ENCODE measurements at places on chromosomes 13 and 19.

DNA sequence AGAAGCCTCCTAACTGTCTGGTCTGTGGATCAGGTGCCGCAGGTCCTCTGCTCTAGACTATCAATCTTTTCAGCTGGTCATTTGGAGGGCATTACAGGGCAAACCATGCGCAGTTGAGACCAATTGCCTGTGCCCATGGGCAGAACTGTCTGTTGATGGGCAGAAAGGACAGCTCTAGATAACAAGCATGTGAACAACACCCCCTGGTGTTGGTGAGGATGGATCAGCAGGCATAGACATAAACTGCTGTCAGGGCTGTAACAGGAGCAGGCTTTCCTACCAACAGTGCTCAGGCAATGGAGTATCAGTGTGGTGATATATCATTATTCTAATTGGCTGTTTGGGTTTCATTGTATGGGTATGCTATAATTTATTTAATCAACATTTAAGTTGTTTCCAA lies 104.7 kb upstream of the KL start:
- no peak for DNase-seq

GRCh38 chr19:35105411-35106290 lies 10.0 kb upstream of the FXYD3 start:
- no peak for DNase-seq

- no peak for DNase-seq
Measured at GRCh38 chr13:89695343-89696257, 1651.9 kb upstream of the MIR17HG start.

DNA sequence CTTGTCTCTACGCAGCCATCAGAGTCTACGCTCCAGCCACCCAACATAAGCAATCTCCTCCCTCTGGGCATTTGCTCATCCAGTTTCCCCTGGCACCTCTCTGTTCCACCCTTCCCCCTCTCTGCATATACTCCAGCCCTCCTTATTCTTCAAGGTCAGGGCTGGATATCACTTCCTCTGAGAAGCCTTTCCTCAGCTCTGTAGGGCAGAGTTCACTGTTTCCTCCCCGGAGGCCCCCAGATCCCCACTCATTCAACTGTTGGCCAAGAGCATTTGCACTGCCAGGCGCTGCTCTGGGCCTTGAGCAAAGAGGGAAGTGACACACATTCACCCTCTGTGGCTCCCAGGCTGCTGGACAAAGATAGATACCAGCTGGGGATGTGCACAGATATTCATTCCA lies 3.3 kb downstream of the FCGRT start:
- DNase-seq = no peak

- no peak for DNase-seq
Measured at GRCh38 chr19:12237143-12237839, 57.4 kb downstream of the ZNF44 start.

GRCh38 chr19:57830071-57830602 lies at the start of gene ZNF587B:
TSS of gene ZNF587B (plus strand) at chr19:57830299. CDS start at chr19:57830529, 230 bp downstream.
- DNase-seq = no peak

- no peak for DNase-seq
Measured at GRCh38 chr13:84433024-84433423, 550.8 kb upstream of the SLITRK1 start.

DNA sequence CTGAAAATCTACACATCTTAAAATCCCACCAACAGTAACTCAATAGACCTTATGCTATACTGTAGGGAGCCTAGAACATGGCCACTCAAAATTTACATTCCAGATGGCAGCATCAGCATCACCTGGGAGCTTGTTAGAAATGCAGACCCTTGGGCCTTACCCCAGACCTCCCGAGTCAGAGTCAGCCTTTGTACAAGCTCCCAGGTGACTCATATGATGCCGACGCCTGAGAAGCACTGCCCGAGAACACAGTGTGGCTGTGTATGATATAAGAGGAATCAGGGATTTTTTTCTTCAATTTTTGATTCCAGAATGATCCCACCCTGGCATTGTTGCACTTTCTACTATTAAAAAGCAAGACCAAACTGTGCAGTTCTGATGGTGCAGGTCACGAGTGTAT lies 35.9 kb upstream of the CNMD start:
- no peak for DNase-seq

GRCh38 chr13:99528547-99528946 lies 27.3 kb downstream of the TM9SF2 start:
- no peak for DNase-seq

GRCh38 chr13:110507678-110508381 lies 53.7 kb downstream of the RAB20 start:
- no peak for DNase-seq

DNA sequence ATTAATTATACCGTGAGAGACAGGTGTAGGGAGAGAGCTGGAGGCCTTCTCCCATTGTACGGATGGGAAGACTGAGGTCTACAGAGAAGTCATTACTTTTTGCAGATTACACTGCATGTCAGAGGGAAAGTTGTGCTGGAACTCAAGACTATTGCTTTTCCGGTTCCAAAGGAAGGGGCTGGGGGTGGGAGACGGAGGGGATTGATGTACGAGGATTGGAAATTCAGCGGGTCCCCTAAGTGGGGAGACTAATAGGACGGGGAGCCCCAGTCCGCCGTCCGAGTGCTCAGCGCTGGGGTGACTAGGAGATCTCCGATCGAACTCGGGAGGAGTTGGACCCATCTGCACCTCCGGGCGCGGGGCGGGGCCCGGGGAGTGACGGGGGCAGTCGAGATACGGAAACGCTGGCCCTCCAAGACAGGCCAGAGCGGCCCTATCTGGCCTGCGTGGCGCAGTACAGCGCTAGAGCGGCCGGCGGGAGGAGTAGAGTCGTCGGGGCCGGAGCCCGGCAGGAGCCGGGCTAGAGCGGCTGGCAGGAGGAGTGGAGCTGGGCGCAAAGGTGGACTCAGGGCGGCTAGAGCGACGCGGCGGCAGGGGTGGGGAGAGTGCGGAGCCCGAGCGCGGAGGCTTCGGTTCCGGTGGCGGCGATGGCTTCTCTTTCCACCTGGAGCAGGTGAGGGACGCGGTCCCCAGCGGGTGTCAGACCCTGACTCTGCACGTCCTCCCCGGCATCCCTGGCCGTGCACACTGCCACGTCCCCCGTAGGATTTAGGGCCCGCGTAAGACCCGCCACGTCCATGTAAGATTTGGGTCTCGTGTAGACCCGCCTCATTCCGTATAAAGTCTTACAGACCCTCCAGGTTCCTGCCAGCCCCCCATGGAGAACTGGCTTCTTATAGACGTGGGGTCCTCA lies 1.1 kb downstream of the ARHGEF1 start:
- DNase-seq = peak; percentile 75

- no peak for DNase-seq
Measured at GRCh38 chr19:21604951-21605476, 99.6 kb downstream of the ZNF429 start.

DNA sequence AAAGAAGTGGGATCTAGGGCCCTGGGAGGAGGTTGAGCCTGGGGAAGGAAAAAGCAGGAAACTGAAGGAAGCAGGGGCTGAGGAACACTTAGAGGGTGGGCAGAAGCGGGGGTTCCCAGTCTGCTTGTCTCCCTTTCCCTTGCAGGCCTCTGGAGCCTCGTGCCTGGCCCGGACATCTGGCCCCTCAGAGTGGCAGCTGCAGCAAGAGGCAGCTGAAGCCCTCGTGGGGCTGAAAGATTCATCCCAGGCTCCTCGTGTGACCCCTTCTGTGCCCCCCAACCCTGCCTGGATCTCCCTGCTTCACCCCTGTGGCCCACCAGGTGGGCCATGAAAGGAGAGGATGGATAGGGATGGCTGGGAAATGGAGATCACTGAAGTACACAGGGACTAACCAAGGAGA lies 5.5 kb downstream of the DMRTC2 start:
- DNase-seq = no peak

GRCh38 chr13:38849315-38849714 lies 141.3 kb downstream of the STOML3 start:
- DNase-seq = no peak

DNA sequence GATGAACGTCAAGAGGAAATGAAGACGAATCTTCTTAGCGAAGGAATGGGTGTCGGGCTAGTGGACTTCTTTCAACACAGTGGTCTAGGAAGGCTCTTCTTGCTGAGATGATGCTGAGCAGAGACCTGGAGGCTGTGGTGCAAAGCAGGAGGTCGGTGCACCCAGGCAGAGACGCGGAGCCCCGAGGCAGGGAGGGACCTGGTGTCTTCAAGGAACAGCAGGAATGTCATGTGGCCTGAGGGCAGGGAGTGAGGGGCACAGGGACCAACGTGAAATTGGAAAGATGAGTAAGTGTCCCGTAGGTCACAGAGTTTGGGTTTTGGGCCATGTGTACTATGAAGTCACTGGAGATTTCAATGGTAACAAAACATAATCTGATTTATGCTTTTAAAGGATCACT lies 11.4 kb upstream of the CDC42EP5 start:
- no peak for DNase-seq

- DNase-seq = no peak
Measured at GRCh38 chr19:54817670-54818536, 1.6 kb downstream of the KIR3DL1 start.

GRCh38 chr19:5932146-5932545 lies 18.1 kb downstream of the CAPS start:
- DNase-seq = no peak

DNA sequence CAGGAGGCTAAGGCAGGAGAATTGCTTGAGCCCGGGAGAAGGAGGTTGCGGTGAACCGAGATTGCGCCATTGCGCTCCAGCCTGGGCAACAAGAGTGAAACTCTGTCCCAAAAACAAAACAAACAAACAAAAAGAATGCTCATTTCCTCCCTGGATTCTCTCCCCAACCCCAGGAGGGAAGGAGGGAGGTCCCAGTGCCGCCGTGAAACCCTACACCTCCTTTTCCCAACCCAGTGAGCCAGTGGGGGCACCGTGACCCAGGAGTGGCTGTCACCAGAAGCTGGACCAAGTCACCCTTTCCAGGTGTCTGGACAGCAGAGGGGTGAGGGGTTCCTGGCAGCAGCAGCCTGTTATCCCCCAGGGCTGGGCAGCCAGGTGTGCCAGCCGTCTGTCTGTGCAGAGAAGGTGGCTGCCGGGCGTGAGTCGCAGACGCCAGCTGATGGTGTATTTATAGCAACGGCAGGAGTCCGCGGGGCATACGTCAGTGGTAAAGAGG lies 23.5 kb downstream of the NFIC start:
- DNase-seq = no peak

GRCh38 chr19:37955986-37956385 lies 49.0 kb downstream of the SIPA1L3 start:
- no peak for DNase-seq

GRCh38 chr19:7515645-7516151 lies at the start of gene ZNF358:
TSS of gene ZNF358 (plus strand) at chr19:7516103. CDS start at chr19:7519243, 3,140 bp downstream.
- no peak for DNase-seq

DNA sequence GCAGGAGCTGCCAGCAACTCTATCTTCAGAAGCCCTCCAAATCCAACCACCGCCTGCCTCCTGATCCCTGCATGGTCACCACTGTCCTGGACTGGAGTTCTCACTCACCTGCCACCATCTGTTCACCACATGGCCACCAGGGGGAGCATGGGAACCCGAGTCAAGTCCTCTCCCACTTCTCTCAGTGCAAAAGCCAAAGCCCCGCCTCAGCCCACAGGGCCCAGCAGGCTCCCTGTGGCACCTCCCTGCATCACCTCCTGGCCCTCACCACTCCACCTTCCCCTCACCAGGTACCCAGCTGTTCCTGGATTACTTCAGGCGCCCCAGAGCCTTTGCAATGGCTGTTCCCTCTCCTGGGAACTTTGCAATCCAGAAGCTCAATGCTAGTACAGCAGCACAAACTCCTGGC lies 5.3 kb downstream of the DHPS start:
- DNase-seq = peak; percentile 57

GRCh38 chr19:3599776-3600187 lies 6.9 kb downstream of the TBXA2R start:
- no peak for DNase-seq

- DNase-seq = no peak
Measured at GRCh38 chr19:28444362-28444761, 768.6 kb downstream of the UQCRFS1 start.

DNA sequence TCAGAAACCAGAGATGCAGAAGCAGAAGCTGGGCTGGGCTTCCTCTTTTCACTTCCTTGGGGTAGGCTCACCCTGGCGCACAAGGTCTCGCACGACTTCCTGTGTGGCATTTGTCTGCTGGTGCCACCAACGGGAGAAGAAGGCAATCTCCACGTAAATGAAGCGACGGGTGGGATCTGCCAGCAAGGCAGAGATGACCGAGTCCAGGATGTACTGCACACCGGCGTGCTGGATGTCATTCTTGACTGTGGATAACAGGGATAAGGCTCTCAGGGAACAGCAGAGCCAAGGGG lies 1.3 kb downstream of the MAN2B1 start:
- DNase-seq = no peak

- no peak for DNase-seq
Measured at GRCh38 chr19:12797141-12797587, 4.4 kb downstream of the PRDX2 start.

- no peak for DNase-seq
Measured at GRCh38 chr13:49814551-49815270, 22.2 kb upstream of the KPNA3 start.

- DNase-seq = no peak
Measured at GRCh38 chr19:8054169-8054568, 1.6 kb downstream of the CCL25 start.

GRCh38 chr19:36482876-36483275 lies 6.5 kb downstream of the ZNF566 start:
- DNase-seq = no peak

DNA sequence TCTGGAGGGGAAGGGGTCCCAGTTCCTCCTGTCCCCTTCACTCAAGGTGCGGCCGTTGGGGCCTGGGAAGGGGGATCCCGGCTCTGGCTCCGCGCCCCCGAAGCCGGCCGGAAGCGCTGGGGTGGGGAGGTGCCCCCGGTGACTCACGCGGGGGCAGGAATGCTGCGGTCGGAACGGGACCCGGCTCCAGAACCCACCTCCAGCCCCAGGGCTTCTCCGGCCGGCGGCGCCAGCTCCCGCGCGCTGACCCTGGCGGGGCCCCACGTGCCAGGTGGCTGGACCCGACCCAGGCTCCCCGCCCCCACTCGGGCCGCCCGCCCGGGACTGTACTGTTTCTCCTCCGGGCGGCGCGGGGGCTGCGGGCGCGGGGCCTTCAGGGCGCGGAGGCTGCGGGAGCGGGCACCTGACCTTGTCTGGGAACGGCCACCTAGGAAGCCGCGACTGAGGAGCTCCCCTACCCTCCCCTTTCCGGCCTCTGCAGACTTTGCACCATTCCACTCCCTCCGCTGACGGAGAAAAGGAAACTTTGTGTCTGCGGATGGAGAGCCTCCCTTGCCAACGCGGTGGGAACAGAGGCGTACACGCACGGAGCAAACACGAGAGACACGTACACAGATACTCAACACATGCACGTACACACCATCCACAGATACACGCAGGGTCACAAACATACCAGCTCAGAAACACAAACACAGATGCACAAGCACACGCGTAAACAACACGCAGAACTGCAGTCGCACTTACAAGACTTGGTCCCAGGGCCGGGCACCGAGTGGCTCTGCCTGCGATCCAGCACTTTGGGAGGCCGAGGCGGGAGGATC lies 7.2 kb downstream of the AXL start:
- peak; percentile 20 for DNase-seq

- DNase-seq = peak; percentile 38
Measured at GRCh38 chr19:18173572-18174288, at the start of gene IFI30. TSS of gene IFI30 (plus strand) at chr19:18173813. CDS start at chr19:18173842, 29 bp downstream.
